ENCODE measurements at places on chromosomes 7 and 10.

DNA sequence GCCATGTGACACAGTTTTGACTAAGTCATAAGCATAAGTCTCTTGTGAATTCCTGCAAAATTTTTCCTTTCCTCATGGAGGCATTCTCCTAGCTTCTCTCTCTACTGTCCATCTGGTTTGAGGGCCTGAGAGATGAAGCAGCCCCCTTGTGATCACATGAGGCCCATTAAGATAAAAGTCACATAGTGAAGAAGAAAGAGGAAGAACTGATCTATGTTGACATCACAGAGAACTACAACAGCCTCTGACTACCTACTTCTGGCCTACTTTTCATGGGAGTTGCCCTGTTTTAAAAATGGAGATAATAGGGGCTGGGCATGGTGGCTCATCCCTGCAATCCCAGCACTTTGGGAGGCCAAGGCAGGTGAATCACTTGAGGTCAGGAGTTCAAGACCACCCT lies 50.4 kb downstream of the TFEC start:
- no peak for DNase-seq

- DNase-seq = no peak
Observed at GRCh38 chr7:110407706-110408105, 683.2 kb upstream of the LRRN3 start.

DNA sequence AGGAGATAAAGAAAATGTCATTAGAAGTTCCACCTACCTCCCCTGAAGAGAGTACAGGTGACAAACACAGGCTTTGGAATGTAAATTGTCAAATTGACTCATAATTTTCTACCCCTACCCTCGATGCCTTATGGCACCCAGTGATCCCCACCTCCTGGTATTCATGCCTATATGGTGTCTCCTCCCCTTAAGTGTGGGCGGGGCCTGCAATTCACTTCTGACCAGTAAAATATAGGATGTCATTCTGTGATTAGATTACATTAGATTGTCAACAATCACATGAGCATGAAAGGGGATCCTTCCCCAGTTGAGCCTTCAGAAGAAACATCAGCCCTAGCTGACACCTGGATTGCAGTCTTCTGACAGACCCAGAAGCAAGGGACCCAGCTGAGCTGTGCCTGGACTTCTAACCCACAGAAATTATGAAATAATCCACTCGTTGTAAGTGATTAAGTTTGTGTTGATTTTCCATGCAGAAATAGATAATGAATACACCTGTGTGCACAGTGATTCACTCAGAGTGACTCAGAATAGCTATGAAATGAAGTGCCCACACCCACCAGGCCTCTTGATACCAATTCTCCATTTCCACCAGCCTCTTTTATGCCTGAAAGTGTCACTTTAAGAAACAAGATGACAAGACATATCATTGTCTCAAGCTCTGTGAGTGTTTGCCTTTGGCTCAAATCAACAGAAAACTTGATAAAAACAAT lies 8.5 kb upstream of the SLC39A12 start:
- DNase-seq = no peak

DNA sequence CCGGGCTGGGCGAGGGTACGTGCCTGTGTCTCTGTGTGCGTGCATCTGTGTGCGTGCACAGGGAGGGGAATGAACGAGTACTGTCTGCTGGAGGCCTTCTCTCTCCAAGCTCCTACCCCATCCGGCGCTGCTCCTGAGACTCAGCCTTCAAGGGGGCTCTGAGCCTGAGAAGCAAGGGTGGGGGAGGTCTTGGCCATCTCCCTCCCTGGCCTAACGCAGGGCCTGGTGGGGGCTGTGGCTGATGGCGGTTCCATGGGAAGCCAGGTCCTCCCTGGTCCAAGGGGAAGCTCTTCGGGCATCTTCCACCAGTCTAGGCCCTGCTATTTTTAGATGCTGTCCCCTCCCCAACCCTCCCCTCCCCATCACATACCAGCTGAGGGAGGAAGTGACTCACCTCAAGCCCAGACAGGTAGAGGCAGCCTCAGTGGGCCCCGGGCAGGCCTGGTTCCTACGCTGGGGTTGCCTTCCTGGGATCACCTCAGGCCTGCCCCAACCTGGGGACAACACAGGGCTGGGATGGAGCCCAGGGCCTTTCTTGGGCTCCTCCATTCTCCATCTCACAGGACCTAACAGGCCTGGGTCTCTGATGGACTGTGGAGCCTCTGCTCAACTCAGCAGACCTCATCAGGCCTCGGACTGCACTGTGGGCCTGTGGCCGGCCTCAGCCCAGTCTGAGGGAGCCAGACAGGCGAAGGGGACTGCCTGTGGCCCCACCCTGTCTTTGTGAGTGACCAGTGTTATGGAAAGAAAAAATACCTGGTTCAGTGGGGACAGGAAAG lies 32.2 kb downstream of the DNAJB12 start:
- no peak for DNase-seq

- DNase-seq = no peak
Observed at GRCh38 chr7:15504351-15504750, 57.5 kb downstream of the AGMO start.

- DNase-seq = no peak
Observed at GRCh38 chr10:90293616-90294015, 564.2 kb downstream of the HTR7 start.

GRCh38 chr10:325282-325681 lies 190.0 kb downstream of the ZMYND11 start:
- no peak for DNase-seq

- DNase-seq = no peak
Observed at GRCh38 chr7:69295977-69296376, 302.3 kb upstream of the AUTS2 start.
